Progenitor cell of endocrine pancreas (in vitro differentiated cells): ENCODE measurements at places on chromosomes 13 and 19. TPM values are rescaled to one million over a fixed set of nuclear protein-coding genes. Genes with fewer than 3 reads are reported as not detected.

DNA sequence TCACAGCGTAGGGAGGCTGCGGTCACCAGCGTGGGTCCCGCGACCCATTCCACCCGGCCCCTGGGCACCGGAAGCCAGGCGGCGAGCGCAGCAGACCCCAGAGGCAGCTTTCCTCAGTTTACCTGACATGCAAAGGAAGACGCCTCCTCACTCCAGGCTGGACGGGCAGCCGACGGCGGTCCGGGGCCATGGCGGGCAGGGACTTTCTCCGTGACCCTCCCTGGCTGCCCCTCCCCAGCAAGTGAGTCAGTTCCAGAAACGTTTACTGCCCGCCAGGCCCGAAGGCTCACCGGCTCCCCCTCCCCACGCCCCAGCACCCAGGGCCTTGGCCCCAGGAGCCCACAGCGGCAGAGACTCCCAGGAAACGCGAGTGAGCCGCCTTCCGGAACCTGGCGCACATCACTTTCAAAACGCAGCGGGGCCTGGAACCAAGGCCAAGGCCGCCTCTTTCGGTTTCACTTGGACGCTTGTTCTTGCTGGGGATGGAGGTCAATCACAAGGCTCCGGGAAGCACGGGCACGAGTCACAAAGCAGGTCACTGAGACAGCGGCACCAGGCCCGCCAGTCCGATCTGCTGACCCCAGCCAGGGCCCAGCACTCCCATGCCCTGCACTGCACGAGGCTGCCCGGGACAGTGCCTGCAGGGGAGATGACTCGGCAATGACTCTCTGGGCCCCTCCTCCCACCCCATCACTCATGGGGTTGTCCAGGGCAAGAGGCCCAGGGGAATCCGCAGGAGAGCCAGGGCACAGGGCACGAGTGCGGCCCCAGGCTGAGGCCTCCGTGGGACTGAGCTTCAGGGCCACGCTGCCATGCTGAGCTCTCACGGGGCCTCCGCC, 5.3 kb downstream of the SBNO2 start:
- DNase-seq = no peak

NMRK2 gene
- 1.4 and 2.3 TPM in 2 replicates for total RNA-seq

DNA sequence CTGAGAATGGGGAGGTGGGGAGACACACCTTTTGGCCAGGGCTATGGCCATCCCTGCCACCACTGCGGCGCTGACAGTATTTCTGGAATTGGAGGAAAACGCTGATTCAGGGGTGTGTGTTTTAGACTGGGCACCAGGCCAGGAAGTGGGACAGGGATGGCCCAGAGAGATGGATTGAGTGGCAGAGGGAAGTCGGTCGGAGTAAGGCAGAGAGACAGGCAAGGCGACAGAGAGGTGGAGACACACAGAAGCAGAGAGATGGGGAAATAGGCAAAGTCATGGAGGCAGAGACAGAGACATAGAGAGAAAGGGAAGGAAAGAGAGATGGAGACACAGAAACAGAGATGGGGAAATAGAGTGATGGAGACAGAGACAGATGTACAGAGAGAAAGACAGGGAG, 4.1 kb upstream of the C19orf81 start:
- no peak for DNase-seq

KASH5 gene
- total RNA-seq = not detected in 2 replicates

ASPDH gene
- not detected in 2 replicates for total RNA-seq

DNA sequence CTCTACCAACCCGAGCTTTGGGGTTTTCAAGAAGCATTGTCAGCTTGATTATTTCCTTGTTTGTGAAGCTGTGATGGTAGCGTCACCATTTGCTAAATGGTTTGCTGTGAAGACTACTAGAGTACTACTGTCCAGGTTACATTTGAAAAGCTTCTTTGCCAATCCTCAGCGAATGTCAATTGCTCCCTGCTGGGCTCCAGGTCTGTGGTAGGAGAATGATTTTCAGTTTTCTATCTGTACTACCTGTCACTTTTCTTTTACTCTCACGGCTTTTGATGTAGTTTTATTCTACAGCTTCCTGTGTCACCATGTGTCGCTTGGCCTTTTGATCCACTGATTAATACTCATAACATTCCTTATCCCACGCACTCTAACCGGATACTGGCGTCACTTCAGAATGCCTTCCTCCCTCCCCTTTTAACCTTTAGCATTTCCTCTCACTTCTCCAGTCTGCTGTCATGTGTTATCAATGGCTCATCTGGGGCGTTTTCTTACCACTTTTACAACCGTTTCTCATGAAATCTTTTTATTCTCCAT, 7.5 kb upstream of the GPR183 start:
- no peak for DNase-seq

GRCh38 chr19:15297416-15298224, 34.7 kb downstream of the BRD4 start:
- DNase-seq = no peak

GRCh38 chr13:28610996-28611395, 47.9 kb upstream of the POMP start:
- DNase-seq = no peak

METTL21C gene
- total RNA-seq = not detected in 2 replicates

NTN5 gene
- total RNA-seq = 0.91 and 1.0 TPM in 2 replicates

- DNase-seq = no peak
Measured at GRCh38 chr13:112441226-112441625, 65.1 kb downstream of the SPACA7 start.

DNA sequence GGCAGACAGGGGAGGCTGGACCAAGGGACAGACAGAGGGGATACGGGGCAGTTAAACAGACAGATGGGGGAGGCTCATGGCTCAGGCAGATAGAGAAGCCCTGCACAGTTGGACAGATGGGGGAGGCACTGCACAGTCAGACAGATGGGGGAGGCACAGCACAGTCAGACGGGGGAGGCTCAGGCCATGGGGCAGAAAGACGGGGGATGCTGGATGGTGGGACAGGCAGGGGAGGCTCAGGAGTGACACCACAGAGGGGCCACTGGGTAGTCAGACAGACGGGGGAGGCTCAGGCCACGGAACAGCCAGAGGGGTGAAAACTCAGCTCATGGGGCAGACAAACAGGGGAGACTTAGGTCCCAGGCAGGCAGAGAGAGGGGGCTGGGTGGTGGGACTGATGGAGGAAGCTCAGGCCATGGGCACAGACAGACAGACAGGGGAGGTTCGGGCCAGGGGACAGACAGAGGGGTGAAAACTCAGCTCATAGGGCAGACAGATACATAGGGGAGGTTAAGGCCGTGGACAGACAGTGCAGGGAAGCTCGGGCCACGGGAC, 886 bp downstream of the MFSD12 start:
- no peak for DNase-seq

SH2D3A gene
- total RNA-seq = 19.8 and 20.0 TPM in 2 replicates

CDC42EP5 gene
- total RNA-seq = 1.6 and 2.1 TPM in 2 replicates

GRCh38 chr19:48968813-48969218, 3.7 kb downstream of the FTL start:
- DNase-seq = no peak

VWA8 gene
- total RNA-seq = 24.1 and 26.9 TPM in 2 replicates

GRCh38 chr19:1019980-1020867, 699 bp downstream of the TMEM259 start:
- no peak for DNase-seq

DNA sequence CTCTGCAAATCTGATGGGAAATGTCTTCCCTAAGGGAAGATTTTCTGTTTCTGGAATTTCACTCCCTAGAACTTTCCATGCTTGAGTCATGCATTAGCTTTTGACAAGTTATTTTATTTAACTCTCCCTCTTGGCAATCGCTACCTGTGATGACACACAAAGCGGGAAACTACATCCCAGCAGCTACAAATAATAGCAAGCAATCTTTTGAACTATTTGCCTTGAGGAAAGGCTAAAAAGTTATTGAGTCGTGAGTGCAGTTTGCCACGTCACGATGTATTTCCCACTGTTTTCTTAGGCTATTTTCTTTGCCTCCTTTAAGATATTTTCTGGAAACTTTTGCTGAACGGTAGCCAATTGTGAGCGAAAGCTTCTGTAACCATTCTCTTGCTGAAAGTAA, 353.3 kb upstream of the HTR2A start:
- no peak for DNase-seq

GRCh38 chr13:106186366-106187030, 349.0 kb downstream of the EFNB2 start:
- DNase-seq = no peak

DNA sequence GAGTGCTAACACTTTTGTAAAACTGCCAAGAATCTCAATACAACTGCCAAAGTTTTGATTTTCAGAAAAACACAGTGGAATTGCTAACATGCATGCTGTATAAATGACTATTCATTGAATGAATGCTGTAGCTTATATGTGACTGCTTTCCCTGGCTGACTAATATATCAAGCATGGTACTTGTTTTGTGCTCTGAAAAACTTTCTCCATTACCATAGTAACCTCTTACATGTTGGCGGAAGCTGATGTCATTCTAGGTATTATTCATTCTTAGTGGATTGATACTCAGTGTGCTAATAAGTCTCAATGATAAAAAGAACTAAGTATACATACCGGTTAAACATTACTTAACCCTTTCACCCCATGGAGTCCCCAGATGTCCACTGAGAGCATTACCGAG, 166.1 kb upstream of the MYO16 start:
- no peak for DNase-seq

- DNase-seq = no peak
Measured at GRCh38 chr19:17944301-17944700, 11.5 kb downstream of the CCDC124 start.

ZNF583 gene
- 10.1 and 11.3 TPM in 2 replicates for total RNA-seq

LCP1 gene
- 8.3 and 17.0 TPM in 2 replicates for total RNA-seq

DNA sequence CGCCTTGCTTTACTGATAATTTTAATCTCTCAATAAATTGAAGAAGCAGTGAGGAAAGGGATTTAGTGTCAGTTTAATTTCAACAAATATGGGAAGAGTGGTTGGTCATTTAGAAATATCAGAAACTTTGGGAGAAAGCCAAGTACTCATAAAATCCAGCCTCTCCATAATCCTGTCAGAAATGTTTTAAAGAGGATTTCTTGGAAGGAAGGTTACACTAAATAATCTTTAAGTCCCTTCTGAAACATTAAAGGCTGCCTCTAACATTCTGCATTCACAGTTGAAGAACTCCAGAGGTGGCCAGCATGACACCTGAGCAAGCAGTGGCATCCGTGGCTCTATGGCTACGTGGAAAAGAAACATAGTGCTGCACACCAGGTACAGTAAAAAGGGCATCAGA, 378.5 kb downstream of the ENOX1 start:
- no peak for DNase-seq

GRCh38 chr13:93875547-93875946, 603.9 kb downstream of the DCT start:
- no peak for DNase-seq

DNA sequence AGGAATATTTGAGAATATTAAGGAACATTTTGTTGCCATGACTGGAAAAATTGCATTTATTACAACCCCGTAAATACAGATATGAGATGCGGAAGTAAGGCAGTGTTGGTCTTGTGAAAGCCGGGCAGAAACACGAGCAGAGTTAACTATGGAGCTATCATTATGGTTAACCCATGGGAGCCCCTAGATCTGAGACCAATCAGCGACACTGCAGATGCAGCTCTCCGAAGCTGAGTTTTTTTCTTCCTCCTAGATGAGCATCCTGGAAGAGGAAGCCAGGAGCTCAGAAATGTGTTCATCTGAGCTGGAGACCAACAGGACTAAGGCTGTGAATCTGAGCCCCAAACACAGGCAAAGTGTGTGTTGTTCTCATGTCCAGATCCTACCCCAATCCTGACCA, 123.0 kb upstream of the KL start:
- no peak for DNase-seq
